ENCODE measurements at places on chromosomes 12 and 14.

DNA sequence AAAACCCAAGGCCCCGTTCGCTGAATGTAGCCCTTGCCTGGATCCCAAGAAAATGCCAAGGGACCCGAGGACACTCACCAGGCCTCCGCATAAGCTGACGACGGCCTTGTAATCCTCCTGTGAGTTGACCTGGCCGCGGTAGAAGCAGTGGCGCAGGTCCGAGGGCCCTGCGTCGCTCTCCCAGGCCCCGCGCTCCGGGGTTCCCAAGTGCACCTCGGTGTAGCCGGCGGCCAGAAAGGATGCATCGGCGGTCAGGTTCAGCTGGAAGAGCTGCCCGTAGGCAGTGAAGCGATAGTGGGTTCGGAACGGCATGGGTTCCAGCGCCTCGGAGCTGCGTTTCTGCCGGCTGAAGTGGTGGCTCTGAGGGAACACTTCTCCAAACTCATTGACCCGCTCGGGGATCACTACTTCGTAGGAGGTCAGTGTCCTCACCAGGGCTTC lies 1.2 kb downstream of the ADAMTS20 start:
- no peak for DNase-seq

DNA sequence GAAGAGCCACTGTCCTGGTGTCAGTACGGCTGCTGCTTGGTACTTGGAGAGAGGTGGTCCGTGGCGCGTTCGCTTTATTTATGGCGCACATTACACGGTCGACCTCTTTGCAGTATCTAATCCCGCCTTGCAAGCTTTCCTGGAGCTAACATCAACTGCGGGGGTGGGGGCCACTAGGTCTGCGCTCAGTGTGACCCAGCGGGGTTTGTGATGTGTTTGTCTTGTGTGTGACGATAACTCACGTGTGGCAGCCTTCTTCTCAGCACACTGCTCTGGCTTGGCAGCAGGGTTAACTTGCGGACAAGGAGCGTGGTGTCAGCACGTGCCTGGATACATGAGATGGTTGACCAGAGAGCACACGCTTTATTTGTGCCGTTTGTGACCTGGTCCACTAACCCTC lies 122.2 kb upstream of the RTL1 start:
- no peak for DNase-seq

DNA sequence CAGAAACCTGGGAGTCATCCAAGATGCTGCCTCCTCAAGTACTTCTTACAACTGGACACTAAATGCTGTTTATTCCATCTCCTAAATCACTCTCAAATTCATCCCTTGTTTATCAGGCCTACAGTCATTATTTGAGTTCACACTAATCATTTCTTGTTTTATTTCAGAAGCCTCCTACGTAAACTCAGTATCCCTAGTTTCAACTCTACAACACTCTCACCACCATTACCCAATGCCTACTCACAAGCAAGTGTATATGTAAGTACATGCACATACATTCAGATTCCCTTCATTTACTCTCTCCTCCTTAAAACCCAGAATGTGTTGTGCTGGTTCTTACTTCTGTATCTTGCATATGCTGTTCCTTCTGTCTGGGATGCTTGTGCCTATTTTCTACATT lies 43.0 kb downstream of the DDHD1 start:
- DNase-seq, result no peak

- DNase-seq, result no peak
Measured at GRCh38 chr12:131223171-131223761, 269.6 kb downstream of the ADGRD1 start.

DNA sequence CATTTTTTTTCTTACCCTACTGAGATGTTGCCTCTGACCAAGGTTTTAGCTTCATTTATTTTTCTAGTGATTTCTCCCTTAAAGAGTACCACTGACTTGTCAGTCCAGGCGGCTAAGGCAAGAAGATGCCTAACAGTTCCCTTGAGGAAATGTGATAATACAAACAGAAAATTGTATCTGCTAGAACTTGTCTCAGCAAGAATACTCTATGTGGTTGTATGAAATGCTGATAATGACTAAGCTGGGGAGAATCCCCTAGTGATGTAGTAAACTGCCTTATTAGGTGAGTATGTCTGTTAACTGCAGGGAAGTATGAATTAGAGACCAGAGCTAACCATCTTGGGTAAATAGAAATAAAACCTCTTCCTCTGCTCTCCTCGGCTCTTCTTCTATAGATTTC lies 6.7 kb downstream of the C12orf54 start:
- DNase-seq, result no peak

DNA sequence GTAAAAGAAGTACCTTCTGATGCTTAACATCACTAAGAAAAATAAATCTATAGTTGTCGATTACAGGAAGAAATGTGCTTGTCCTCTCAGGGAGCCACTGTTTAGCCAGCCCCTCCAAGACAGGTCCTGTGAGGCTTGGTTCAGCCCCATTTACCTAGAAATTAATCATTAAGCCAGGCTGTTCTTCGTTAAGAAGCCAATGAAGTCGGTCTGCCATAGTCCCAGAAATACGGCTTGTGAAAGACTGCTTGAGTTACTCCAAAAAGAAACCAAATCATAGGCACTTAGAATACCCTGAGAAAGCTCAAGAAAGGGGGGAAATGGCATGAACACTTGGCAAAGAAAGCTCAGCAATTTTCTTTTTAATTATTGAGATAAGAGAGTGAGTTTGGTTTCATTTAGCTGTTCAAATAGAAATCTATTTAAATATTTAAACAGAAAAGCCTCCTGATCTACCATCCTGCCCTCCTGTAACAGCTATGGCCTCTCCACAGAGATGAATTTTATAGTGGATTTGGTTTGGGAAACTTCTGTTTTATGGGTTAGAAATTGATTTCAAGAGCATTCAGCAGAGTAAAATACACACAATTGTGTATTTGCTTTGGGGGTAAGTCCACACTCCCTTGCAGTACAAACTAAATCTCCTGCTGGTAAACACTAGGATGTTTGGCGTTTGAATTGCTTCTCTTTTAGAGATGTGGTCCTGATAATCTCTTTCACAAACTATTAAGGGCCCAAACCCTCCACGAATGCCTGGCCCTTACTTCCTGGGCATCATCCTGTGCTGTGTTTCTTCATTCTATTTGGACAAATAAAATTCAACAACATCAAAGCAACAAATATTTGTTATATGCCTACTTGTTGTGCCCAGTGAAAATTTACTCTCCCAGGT lies 234.4 kb downstream of the SEC23A start:
- no peak for DNase-seq
